Activated CD4-positive, alpha-beta T cell treated with anti-CD3 and anti-CD28 coated beads, Interleukin-2, amount 50 U/mL, for 48 hours (primary cell): ENCODE measurements at places on chromosomes 7 and 10.

- no peak for DNase-seq
Measured at GRCh38 chr10:58027426-58027825, 240.3 kb downstream of the IPMK start.

- no peak for DNase-seq
Measured at GRCh38 chr10:21297603-21298383, 227.7 kb downstream of the SKIDA1 start.

- DNase-seq, result no peak
Measured at GRCh38 chr7:25361863-25362262, 133.6 kb upstream of the NPVF start.

DNA sequence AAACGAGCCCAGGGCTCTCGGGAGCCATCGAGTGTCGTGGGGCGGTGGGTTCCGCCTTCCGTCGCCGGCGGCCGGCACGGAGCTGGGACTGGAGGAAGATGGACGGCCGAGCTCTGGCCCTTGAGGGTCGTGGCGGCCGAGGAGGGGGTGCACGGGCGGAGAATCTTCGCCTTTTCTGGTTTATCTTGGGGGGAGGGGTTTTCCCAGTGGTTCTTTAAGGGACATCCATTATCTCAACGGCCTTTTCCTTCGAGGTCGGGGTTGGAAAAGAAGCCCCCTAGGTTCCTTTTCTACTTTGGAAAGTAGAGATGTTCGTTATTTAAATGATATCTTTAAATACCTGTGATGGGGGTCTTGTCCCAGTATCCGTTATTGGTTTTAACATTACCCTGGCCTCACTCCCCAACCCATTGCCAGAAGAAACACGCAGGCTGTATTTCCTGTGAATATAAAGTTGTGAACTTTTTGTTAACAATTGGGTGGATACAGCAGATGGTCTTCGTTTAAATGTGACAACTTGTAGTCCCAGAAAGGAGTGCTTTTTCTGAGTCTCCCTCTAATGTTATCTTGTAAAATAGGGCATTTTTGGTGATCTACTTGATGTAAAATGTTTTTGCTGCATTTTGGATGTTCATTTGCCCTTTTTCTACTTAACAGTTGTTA is 765 bp downstream of the CCAR1 start:
- no peak for DNase-seq

GRCh38 chr10:64535131-64535867 is 1014.1 kb downstream of the REEP3 start:
- DNase-seq, result no peak

DNA sequence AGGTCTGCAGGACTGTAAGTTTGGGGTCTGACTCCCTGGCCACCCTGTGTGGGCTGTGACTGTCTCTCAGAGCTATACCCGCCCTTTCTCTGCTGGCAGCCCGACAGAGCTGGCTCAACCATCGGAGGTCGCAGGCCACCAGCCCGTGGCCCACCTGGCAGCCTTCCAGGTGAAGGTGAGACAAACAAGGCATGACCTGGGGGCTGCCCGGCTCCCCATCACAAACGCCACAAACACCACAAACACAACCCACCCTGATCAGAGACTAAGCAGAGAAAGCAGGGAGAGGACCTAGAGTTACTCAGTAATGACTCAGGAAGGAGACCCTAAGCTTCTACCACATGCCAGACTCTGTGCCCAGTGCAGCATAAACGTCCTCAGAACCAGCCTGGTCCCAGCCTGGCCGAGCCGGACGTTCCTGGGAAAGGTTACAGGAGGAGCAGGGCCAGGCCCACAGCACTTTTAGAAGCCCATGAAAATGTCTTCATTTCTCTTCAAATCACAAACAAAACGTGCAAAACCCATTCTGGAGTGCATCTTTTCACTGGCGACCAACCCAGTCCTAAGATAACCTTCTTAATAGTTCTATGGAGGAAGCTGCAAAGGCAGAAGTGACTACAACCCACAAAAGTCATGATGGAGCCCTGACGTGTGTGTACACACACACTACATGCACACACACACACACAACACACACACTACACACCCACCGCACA is 66.8 kb downstream of the MKI67 start:
- DNase-seq, result no peak

GRCh38 chr10:118357841-118358240 is 15.7 kb upstream of the FAM204A start:
- DNase-seq, result no peak

DNA sequence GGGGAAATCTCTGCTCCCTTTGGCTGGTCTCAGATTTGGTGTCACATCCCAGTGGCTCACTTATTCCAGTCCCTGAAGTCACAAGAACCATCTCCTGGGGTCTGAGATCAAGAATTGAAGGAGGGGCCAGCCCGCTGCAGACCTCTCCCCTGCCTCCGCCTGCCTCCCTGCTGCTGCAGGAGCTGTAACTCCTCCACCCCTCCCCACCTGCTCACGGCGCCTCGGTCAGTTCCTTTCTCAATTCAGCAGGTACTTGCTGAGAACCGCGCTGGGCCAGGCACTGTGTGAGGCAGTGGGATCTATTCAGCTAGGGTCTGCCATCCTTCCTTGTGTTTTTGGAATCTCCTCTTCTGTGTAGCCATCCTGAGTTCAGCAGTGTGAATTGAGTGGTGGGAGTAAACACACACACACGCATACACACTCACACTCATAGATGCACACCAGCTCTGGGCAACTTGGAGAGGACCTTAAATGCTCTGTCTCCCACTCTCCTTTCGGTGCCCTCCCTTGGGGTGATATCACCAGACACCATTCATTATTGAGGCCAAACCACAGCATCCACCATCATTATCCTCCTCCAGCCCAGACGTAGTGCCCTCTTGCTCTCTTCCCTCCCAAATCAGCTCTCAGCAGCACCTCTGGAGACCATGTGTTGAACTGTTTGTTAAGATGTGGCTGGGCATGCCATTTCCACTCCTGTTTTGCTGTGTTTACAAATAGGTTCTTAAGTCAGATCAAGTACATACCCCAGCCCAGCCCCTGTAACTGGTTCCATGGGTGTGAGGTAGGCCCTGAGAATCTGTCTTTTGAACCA is 22.0 kb upstream of the ANKRD2 start:
- no peak for DNase-seq

DNA sequence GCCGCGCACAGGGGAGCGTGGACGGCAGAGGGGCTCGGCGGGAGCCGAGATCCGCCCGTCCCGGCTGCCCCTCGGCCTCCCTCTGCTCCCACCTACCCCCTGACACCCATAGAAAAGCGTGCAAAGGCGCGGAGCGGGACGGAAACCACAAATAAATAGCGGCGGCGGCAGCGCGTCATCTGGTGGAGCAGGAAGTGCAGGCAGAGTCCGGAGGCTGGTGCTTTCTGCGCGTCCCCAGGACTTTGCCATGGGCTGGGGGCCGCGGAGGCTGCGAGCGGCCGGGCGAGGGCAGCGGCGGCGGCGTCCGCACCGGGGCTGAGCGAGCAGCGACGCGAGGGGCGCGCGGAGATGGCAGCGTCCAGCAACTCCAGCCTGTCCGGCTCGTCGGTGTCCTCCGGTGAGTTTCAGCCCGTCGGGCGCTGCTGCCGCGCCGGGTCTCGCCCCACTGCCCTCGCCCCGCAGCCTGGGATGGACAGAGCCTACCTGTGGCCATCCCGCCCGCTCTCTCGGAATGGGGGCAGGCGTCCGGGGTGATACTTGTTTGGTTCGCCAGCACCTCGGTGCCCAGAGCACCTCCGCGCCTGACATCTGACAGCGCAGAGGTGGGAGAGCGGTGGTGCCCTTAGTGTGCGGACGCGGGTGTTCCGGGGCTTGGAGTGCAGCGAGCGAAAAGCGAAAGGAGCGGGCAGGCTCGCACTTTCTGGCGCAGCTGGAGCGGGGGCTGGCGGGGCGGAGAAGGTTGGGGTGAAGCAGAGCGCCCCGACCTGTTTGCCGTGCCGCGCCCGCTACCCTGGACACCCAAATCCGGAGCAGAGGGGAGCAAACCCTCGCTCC is at the start of gene CHN2:
CHN2 (plus strand) TSS at position 182 of the 834 bp plus-strand sequence.
- peak; percentile 36 for DNase-seq

DNA sequence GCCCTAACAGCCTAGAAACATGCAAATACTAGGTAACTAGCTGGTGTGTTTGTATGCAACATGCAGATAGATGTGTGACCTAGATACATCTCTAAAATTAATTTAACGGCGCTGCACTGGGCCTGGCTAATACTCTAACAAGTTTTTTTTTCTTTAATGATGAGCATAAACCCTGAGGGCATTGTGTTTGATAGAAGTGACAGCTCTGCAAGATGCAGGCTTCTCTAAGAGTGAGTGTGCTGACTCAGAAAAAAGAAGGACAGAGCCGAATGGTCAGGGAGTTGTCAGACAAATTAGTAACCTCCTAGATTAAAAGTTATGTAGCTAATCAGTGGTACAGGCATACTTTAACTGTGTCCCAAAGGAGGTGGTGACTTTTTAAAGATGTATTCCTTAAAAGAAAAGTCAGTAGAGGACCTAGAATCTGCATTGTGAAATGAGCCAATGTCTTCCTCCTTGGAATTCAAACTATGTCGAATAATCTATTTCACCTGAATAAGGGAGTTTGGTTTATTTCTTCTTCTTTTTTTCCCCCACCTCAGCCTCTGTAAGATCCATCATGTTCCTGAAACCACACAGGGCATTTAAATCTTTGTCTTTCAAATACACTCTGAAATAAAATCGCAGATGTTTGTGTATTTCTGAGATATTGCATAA is 315.1 kb downstream of the GFRA1 start:
- no peak for DNase-seq

GRCh38 chr7:124652237-124652636 is 113.4 kb downstream of the GPR37 start:
- DNase-seq, result no peak

DNA sequence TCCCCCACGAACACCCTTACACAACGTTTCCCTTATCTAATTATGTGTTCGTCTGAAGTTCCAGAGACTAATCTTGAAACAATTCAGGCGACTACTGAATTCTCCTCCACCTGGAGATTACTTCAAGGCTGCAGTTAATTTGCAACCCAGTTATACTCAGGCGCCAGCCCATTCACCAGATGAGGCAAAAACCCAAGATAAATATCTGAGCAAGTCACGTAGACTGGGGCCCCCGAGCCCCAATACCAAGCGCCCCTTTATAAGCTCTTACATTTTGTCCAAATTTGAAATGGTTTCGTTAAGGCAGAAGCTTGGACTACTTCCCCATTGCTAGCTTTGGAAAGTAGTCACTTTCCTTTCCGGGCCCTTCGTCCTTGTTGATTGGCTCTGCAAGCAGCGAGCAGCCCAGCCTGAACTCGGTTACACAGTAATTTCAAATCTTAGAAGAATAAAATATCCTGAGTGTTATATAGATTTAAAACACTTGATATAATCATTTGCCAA is 1.2 kb downstream of the TPK1 start:
- DNase-seq, result peak; percentile 31

DNA sequence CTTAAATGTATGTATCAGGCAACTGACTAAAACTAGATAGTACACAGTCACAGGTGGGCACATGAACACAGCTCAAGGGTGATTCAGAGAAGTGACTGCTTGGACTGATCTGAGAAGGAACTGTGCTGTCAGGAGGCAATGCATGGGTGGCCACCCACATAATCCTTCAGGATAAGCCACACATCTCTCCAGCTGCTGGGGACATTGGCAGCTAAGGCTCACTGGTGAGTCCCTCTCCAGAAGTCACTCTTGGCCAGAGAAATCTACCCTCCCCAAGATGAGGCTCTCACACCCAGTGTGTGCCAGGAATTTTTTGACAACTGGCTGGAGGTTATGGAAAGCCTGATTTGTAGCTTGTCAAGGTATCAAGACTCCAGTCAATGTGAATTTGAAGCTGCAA is 302.4 kb upstream of the NEBL start:
- DNase-seq, result no peak

DNA sequence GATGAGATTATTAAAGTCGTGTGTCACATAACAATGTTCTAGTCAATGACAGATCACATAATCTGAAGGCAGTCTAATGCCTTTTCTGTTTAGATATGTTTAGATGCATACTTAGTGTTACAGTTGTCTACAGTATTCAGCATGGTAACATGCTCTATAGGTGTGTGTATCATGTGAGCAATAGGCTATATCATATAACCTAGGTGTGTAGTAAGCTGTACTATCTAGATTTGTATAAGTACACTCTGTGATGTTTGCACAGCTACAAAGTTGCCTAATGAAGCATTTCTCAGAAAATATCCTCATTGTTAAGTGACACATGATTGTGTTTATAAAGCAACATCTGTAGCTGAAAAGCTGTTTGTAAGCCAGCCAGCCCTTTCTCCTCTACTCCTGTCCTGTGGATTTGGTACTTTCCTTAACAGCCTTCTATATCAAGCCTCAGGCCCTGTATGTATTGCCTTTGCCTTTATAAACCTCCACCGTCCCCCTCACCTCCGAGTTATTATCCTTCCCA is 6.3 kb downstream of the HECTD2 start:
- no peak for DNase-seq

DNA sequence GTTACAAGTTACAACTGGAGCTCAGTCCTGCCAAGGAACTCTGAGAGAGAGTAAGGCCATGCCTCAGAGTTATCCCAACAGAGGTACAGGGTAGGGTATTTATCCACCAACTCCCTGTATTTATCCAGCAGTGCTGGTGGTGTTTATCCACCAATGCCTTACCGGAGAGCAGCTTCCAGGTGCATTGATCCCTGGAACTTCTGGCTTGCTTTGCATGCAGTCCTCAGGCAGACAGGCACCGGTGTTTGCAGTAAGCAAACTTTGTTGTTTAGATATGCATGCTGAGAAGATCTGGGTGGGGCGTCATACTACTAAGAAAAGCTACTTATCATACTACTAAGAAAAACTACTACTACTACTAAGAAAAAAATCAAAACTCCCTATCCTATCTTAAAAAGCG is 92.4 kb downstream of the CYP26A1 start:
- no peak for DNase-seq

- no peak for DNase-seq
Measured at GRCh38 chr7:108030516-108030915, 27.6 kb upstream of the LAMB1 start.

- DNase-seq, result no peak
Measured at GRCh38 chr7:95993380-95993779, 221.0 kb downstream of the DYNC1I1 start.

GRCh38 chr7:153297141-153297540 is 537.6 kb downstream of the ACTR3B start:
- DNase-seq, result no peak

- DNase-seq, result no peak
Measured at GRCh38 chr10:17219024-17219423, 9.0 kb upstream of the VIM start.

DNA sequence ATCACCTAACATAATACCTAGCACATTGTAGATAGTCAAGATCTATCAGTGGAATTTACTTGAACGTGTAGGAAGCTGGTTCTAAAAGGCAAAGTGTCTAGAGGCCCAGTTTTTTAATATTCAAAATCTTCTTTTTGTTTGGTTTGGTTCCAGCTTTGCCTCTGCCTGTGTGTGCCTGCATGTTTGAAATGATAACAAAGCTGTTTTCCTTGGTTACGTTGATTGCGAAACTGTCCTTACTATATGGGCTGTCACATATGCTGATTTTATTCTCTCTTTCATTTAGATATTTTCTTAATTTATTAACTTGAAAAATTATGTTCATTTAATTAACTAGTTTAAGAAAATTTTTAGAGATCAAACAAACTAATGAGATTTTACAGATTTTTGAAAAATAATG is 237.3 kb downstream of the SEMA3A start:
- DNase-seq, result no peak
